ENCODE measurements at places on chromosomes 12 and 14.

DNA sequence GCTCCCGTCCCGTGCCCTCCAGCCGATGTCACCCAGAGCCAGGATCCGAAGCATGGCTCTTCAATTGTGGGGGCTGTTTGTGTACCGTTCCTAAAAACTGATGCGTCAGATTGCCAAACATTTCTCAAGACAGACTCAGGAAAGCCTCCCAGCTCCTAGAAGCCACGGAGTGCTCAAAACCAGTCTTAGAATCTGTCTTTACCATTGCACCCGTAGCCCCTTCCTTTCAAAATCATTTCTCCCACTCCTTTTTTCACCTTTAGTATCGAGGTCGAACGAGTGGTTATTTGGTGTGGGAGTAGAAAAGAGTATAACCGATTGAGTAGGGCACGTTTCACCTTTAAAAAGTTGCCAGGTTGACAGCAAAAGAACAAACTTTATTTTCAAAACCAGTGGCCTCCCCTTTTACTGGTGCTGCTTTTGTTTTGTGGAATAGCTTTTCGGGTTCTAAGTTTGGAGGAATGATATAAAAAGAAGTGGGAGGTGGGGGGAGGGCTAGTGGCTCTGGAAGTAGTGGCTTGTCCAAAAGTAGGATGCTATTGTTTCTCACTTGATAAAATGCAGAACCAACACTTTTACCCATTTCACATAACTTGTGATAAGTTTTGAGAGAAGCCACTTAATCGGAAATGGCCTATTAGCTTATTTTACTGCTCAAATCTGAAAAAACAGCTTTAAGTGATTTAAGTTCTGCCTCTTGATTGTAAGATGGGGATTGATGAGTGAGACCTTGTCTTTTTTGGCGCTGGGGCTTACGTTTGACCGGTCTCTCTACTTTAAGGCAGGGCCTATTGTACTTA is 803 bp downstream of the STK38L start:
- DNase-seq = peak; percentile 14

DNA sequence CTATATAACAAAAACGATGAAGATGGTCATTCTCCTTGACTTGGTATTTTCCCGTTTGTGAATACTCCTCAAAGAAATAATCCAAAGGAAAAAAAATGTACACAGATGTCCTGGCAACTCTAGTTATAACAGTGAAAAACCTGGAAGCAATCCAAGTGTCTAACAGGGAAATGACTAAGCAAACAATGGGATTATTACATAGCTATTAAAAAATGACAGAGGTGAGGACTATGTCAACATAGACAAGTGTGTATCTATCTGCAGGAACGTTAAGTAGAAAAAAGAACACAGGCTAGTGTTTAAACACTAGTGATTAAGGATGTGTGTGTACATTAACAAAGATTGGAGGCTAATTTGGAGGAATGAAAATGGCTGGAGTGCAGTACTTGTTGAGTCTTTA is 5.9 kb upstream of the APOLD1 start:
- DNase-seq = no peak

DNA sequence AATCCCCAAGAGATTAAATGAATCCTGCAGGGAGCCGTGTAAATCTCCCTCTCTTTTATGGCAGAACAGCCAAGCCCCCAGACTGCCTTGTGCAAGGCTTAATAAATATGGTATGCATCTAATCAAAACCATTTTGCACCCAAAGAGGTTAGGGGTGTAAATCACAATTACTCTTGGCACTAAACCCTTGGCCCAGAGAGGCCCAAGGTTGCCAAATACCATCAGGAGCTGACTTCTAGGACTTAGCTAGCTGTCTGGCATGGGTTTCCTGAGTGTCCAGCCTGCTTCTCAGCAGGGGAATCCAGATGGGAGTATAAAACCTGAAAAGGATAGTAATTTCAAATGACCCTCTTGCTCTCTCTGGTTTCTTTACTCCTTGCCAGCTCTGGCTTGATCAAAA is 610.4 kb downstream of the MED13L start:
- no peak for DNase-seq

DNA sequence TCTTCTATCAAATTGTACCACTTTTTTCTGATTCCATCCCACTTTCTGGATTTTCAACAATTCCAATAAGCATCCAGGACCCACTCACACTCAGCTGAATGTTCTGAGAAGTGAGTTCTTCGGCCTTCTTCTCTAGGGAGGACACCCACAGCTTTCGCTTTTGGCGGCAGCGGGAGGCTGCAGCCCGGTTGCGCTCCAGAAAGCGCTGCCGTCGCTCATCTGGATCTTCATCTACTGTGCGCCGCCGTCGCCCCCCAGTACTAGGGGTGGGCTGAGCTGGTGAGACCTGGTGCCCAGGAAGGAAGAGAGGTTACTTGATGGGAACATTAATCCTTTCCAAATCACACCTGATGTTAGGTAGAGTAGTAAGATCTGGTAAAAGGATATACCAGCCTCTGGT is 17.2 kb upstream of the NPFF start:
- no peak for DNase-seq

GRCh38 chr12:52813885-52814709 is at the start of gene KRT4:
TSS of gene KRT4 (minus strand) at chr12:52814116. CDS start at chr12:52814058, 58 bp downstream.
- DNase-seq = no peak

DNA sequence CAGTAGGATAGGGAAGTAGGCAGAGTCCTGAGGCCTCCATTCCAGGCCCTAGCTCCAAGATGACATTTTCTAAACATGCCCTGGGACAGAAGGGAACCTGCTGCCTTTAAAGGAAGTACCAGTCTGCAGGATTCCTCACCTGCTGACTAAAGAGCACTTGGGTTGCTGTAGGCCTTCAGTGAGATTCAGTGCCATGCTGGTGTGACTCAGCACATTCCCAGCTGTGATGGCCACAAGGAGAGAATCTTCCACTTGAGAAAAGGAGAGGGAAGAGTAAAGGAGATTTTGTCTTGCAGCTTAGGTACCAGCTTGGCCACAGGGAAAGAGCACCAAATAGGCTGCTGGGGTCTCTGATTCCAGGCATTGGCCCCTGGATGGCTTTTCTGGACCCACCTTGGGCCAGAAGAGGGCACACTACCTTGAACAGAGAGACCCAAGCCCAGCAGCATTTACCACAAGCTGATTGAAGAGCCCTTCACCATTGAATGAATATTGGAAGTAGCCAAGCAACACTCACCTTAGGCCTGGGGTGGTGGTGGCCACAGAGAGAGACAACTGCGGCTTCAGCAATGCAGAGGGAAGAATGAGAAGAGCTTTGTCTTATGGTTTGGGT is 498.3 kb downstream of the KCNH5 start:
- DNase-seq = no peak

- DNase-seq = no peak
These were observed 477.9 kb downstream of the MED13L start for GRCh38 chr12:115799610-115800009.

DNA sequence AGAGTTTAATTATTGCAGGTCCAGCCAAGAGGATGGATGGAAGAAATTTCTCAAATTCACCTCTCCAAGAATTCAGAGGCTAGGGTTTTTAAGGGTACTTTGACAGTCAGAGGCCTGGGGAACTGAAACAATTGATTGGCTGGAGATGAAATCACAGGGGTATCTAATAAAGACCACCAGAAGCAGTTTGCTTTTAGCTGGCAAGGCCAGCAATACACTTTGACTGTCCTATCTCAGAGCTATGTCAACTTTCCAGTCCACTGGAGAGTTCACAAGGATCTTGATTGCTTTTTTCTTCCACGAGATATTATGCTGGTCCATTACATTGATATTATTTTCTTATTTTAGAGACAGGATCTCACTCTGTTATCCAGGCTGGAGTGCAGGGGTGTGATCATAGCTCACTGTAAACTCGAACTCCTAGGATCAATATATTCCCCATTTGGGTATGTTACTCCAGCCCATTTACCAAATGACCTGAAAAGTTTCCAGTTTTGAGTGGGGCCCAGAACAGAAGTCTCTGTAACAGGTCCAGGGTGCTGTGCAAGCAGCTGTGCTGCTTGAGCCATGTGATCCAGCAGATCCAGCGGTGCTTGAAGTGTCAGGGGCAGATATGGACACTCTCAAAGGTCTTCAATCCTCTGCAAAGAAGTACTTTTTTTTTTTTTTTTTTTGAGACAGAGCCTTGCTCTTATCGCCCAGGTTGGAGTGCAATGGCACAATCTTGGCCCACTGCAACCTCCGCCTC is 17.2 kb upstream of the ATF7 start:
- no peak for DNase-seq

DNA sequence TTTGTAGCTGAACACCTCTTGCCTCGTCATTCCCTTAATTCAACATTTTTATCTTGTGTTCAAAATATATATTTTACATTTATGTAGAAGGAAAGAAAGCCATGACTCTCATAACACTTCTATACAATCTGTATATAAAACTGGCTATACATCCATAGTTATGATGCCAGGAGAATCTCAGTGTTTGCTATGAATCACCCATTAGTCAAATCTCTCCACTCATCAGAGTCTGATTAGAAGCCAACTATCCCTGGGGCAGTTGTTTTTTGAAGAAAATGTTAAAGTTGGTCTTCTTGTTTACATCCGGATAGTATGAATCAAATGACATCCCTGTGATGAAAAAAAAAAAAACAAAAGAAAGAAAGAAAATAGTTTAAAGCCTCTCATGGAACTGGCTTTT is 503.9 kb downstream of the NELL2 start:
- DNase-seq = no peak

GRCh38 chr12:53804429-53804828 is 52.6 kb upstream of the CISTR start:
- DNase-seq = no peak

GRCh38 chr14:54040846-54041245 is 84.2 kb upstream of the BMP4 start:
- no peak for DNase-seq

GRCh38 chr12:109191621-109192250 is 75.3 kb downstream of the ACACB start:
- no peak for DNase-seq

DNA sequence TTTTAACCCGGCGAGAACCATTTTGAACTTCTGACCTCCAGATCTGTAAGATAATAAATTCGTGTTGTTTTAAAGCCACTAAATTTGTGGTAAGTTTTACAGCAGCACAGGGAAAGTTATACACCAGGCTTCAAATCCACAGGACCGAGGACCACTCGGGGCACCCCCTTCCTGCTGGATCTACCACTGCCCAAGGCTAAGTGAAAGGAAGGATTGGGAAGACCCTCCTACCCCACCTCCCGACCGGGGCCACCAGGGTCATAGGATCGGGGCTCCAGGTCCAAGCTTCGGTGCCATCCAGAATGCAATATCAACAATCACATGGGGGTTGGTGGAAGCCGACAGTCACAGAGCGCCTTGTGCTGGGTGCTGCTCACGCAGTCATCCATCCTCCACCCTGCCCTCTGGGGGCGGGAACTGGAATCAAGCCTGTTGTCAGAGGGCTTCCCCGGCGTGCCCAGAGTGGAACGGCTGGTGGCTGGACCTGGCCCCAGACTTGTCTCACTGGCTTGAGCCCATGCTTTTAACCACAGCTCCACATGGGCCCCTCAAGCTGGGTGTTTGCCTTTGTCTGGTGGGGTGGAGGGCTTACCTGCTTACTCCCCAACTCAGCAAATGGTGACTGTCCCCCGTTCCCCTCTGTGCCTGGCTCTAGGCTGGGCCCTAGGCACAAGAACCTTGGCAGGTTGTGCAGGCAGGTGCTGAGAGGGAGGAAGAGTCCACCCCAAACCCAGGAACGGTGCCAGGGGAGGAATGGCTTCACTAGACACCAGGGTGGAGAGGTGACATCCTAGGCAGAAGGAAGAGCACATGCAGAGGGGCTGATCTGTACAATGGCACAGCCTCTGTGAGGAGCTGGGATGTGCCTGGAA is 180.3 kb upstream of the RTL1 start:
- no peak for DNase-seq

- DNase-seq = no peak
These were observed 87.3 kb downstream of the RFX4 start for GRCh38 chr12:106670131-106670530.

GRCh38 chr12:71208053-71208685 is 50.4 kb upstream of the TSPAN8 start:
- DNase-seq = no peak

DNA sequence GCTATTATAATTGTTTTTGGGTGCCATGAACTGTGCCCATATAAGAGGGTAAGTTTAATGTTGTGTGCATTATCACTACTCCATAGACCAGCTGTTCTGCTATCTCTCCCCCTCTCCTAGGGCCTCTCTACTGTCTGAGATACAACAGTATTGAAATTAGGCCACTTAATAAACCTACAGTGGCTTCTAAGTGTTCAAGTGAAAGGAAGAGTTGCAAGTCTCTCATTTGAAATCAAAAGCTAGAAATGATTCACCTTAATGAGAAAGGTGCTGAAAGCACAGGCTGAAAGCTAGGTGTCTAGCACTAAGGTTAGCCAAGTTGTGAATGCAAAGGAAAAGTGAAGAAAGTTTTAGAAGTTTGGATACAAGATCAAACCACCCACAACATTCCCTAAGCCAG is 168.0 kb downstream of the SLC16A7 start:
- no peak for DNase-seq

DNA sequence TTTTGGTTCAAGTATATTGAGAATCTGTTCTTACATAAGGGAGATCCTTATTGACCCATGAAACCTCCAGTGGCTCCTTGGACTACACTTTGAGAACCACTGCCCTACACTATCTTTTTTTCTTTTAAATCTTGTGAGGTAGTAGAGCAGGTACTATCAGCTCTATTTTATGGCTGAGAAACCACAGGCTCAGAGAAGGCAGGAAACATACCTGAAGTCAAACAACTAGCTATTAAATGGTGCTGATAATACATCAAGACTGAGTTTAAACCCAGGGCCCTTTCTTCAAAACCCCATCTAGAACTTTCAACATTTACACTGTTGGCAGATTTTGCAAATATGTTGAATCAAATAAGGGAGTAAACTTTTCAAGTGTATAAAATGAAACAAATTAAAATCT is 6.9 kb downstream of the ZBTB25 start:
- no peak for DNase-seq

- DNase-seq = peak; percentile 65
These were observed 98.8 kb downstream of the CALM1 start for GRCh38 chr14:90495357-90496276.

DNA sequence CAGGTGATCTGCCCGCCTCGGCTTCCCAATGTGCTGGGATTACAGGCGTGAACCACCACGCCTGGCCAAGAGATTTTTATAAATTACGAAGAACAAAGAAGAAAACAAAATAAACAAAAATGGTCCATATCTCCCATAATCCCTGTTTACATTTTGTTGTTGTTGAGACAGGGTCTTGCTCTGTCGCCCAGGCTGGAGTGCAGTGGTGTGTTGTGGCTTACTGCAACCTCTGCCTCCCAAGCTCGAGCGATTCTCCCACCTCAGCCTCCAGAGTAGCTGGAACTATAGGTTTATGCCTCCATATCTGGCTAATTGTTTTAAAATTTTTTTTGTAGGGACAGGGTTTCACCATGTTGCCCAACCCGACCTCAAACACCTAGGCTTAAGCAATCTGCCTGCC is 156.1 kb downstream of the ZNF664 start:
- DNase-seq = no peak

GRCh38 chr14:28138341-28138740 is 628.2 kb upstream of the FOXG1 start:
- no peak for DNase-seq

GRCh38 chr14:51302295-51303030 is 62.4 kb downstream of the TMX1 start:
- DNase-seq = no peak

- DNase-seq = no peak
These were observed 3.1 kb downstream of the VEZT start for GRCh38 chr12:95220726-95221125.
